ENCODE measurements at places on chromosomes 7 and 10.

DNA sequence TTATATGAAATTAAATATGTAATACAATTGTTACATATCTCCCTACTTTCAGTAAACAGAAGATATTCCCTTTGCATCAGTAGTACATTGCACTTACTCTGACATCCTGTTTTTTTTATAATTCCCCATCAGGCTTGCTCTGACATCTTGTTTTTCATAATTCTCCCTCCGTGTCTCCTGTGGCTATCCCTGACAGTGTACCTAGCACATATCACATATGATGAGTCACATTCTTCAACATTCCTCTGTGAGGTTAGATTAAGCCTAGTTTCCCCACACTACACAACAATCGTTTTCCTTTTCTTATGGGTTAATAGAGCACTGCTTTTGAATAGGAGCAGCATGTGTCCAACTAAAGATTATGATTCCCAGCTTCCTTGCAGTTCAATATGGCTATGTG lies 250.6 kb upstream of the NPVF start:
- no peak for DNase-seq

- DNase-seq, result no peak
Measured at GRCh38 chr7:133575726-133576440, 323.0 kb downstream of the EXOC4 start.

DNA sequence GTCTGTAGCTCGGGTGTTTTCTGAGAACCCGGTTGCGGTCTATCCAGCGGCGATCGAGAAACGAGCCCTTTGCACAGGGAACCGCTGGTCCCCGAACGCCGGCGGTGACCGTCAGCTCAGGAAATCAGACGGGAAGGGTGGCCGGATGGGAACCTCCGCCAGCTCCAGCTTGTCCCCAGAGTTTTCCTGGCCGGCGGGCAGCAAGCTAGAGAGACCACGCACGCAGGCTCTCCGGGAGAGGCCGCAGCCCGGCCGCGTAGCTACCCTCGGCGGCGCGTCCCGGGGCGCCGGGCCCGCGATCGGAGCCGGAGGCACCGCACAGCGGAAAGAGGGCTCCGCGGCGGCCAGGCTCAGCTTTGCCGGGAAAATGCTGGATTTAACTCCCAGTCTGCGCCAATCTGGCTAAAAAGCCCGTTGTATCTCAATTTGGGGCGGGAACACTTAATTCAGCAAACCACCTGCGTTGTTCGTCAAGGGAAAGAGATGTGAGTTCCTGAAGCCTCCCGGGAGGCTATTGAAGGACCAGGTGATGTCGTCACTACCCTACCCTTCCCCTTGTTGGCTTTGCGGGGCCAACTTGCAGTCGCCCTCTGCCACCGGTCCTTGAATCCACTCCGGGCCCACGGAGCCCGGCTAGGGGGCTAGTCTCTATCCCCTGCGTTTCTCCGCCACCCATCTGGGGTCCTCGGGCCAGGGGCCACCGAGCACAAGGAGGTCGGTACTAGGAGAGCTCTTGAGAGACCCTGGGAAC lies 859 bp upstream of the CH25H start:
- DNase-seq, result peak; percentile 34

- DNase-seq, result peak; percentile 37
Measured at GRCh38 chr10:13528875-13529713, at the start of gene BEND7. BEND7 (minus strand) TSS chr10:13529014; CDS start chr10:13528533, 481 bp downstream.

- DNase-seq, result no peak
Measured at GRCh38 chr10:59908808-59909143, 2.4 kb upstream of the CCDC6 start.
